ENCODE measurements at places on chromosomes 5 and 9. TPM values are rescaled to one million over a fixed set of nuclear protein-coding genes. Genes with fewer than 3 reads are reported as not detected.

- DNase-seq: peak; percentile 11
Measured at GRCh38 chr5:115180165-115180709, 10.5 kb upstream of the TRIM36 start.

GRCh38 chr9:128587453-128587852, 35.1 kb downstream of the SPTAN1 start:
- DNase-seq: no peak

The CDKN2B-AS1 gene
- 1.2 TPM for total RNA-seq

GRCh38 chr5:61811052-61811451, 479.0 kb downstream of the ZSWIM6 start:
- DNase-seq: no peak

- no peak for DNase-seq
Measured at GRCh38 chr5:137279521-137280231, 219.4 kb downstream of the SPOCK1 start.

DNA sequence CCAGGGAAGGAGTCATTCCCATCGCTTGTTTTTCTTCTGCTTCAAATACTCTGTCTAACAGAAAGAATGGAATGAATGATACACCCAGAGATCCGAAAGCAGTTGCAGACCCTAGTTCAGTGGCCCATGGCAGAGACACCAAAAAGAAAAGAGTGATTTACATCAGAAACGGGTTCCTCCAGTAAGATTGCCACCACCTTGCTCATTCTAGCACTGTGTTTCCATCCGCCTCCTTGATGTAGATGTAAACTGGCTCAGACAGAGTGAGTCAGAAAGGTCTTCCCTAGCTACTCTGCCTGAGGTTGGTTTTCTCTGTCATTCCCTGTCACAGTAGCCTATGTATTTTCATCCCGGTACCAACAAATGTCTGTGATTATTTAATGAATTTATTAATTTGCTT, 15.9 kb upstream of the CLINT1 start:
- DNase-seq: no peak

The HMGCS1 gene
- total RNA-seq: 211 TPM

The SOX30 gene
- total RNA-seq: 3.1 TPM

DNA sequence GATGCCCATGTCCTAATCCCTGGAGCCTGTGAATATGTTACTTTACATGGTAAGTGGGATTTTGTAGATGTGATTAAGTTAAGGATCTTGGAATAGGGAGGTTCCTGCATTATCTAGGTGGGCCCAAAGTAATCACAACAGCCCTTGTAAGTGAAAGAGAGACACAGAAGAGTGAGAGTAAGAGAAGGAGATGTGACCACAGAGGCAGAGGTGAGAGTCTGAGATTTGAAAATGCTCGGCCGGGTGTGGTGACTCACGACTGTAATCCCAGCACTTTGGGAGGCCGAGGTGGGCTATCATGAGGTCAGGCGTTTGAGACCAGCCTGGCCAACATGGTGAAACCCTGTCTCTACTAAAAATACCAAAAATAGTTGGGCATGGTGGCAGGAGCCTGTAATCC, 2.6 kb upstream of the HINT1 start:
- DNase-seq: no peak

DNA sequence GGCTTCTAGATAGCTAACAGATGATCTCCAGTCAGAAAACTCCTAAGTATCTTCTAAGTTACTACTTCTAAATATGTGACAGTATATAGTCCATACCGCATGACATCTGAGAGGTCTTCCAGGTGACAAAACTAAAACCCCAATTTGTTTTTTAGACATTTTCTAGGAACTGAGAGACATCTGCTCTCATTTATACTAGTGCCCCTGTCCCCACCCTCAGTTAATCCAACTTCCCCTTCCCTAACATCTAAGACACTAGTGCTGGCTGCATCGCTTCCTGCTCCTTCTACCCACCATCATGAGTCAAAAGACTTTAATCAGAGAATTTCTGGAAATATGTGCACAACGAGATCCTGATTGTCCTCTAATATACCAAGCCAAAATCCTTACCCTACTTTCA, 37.9 kb downstream of the FBXW11 start:
- no peak for DNase-seq

The PCDHGA7 gene
- 0.09 TPM for total RNA-seq

DNA sequence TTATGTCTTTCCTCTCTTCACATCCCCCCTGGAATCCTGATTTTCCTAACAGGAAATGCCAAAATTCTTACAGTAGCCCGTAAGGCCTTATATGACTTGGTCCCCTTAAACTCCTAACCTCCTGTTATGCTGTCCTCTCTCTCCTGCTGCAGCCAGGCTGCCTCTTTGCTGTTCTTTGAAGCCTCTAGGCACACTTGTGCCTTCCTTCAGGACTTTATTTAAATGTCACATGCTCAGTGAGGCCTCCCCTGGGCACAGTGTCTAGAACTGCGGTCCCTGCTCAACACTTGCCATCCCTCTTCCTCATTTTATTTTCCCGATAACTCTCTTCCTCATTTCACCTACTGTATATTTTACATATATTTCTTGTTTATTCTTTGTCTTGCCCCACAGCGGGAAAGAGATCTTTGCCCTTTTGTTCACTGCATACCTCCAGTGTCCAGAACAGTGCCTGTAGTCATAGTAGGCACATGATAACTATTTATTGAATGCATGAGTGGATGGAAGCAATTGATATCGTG, 5.5 kb upstream of the SHB start:
- no peak for DNase-seq

DNA sequence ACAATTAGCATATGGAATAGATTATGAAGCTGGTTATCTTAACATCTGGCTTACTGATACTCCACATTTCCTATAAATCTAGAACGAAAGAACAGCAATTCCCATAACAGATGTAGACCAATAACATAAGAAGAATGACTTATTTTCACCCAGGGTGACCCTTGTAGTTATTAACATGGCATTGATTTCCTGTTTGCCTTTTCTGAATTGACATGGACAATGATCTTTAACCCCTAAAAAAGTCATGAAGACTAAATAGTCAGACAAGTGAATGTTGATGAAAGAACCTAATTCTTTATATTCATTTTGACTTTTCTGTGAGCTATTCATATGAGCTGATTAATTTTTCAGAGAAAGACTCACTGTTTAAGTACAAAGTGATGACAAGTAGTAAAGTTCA, 175.3 kb upstream of the CD180 start:
- no peak for DNase-seq

DNA sequence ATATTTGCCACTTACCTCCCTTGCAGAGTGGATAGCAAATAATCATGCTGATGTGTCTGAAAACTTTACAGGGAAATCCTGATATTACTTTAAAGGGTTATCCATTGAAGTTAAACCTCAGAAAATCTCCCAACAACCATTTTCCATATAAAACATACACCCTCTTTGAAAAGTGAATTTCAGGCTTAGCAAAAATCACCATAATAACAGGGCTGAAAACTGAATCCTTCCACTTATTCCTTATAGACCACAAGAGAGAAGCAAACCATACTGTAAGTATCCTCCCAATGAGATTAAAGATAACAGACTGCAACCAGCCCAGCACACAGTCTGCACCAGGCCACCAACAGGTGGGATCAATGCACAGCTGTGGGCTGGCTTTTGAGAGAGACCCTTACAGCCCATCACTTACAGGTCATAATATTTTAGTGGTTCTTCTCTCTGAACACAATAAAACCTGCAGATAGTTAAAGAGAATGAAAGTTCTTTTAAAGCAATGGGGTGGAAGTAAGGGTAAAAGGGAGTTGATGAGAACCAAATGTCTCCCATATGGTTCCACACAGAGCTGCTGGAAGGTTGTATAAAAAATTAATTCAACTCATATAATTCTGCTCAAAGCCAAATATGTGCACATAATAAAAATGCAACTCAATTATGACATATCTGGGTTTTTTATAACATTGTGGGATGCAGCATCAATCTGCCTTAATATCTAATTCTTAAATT, 376.2 kb upstream of the GRAMD2B start:
- DNase-seq: no peak

GRCh38 chr9:86679909-86680308, 267.4 kb downstream of the GAS1 start:
- no peak for DNase-seq

DNA sequence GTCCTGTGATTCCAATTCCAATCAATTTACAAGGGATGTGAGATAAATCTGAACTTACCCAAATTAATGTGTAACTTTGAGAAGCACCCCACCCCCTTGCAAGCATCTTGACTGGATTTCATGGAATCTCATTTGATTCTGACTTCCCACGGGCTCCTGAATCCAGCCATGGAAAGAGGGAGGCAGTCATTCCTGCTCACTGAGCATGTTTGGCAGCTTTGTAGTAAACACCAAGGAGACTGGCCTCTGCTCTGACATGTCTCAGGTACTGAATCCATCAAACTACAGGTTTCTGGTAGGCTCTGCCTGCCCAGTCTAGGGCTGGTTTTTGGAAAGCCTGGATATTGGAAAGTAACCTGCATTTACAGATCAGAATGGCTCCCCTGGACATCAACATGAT, 357.6 kb downstream of the ARHGEF28 start:
- DNase-seq: no peak

DNA sequence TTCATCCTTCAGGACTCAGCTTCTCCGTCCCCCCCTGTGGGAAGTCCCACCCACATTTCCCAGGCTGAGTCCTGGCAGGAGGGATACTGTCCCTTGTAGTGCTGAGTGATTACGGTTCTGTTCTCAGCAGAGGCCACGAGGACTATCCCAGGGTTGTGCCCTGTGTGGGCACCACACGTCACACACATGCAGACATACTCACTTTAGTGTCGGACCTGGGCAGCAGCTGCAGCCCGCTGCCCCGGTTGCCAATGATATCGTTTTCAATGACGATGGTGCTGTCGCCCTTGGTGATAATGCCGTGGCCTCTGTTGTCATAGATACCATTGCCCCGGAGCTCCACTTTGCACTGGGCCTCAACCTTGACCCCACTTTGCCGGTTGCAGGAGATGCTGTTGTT, 32.2 kb downstream of the POLR1E start:
- no peak for DNase-seq

- no peak for DNase-seq
Measured at GRCh38 chr5:72402381-72402890, 82.3 kb downstream of the PTCD2 start.

The NREP gene
- total RNA-seq: 2.3 TPM

The ECSCR gene
- not detected for total RNA-seq

GRCh38 chr5:137034764-137035479, 464.2 kb downstream of the SPOCK1 start:
- DNase-seq: no peak

DNA sequence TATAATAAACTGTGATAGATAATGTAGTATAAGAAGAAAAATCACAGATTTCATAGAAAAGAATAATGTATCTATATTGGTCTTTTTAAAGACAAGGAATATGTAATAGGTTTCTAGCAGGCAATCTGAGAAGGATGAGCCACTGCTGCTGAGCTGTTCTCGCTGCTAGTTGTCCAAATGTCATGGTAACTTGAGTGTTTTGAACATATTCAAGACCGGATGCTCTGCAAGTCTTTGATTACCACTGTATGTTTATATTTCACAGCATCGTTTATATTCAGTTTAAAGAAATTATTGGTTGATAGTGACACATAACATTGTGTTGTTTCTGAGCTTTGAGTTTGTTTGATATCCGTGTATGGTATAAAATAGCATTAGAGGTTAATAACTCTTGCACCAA, 9.6 kb downstream of the C5orf47 start:
- DNase-seq: no peak

- peak; percentile 39 for DNase-seq
Measured at GRCh38 chr5:13478831-13479465, 465.5 kb downstream of the DNAH5 start.

- no peak for DNase-seq
Measured at GRCh38 chr9:21778304-21778703, 24.1 kb upstream of the MTAP start.

DNA sequence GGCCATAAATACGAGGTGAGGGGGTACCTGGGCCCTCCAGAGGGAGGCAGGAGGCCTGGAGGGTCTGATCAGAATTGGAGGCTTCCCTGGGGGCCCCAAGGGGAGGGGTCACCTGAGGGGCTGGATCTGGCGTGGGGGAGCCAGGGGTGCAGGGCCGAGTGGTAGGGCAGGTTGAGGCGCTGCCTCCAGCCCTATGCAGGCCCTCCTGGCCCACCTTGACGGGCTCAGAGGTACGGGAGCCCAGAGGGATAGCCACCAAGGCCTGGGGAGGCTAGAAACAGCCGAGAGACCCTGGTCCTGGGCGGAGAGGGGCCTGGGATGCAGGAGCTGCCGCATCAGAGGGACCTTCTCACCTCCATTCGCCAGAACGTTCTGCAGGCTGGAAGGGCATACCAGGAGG, 24.3 kb downstream of the LHX3 start:
- no peak for DNase-seq

DNA sequence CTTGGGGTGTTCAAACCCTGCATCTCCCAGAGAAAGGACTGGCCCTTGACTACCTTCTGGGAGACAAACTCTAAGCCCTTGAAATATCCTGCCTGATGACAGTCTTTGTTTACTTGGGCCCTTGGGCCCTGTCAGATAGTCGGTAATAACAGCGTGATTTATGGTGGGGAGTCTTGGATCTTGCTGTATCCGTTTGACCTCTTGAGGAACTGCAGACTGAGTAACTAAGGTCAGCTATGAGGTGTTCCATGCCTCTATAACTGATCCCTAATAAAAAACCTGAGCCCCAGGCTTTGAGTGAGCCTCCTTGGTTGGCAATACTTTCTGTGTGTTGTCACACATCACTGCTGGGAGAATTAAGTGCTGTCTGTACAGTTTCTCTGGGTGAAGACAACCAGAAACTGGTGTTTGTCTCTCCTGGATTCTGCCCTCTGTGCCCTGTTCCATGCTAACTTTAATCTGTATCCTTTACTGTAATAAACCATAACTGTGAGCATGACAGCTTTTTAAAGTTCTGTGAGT, 56.2 kb upstream of the ANKRD33B start:
- peak; percentile 59 for DNase-seq

- no peak for DNase-seq
Measured at GRCh38 chr5:136015003-136015375, 13.8 kb upstream of the TGFBI start.

- no peak for DNase-seq
Measured at GRCh38 chr5:159564031-159564430, 233.7 kb upstream of the IL12B start.

The TERT gene
- 5.1 TPM for total RNA-seq

GRCh38 chr5:26669523-26669922, 368.9 kb downstream of the CDH9 start:
- DNase-seq: no peak

GRCh38 chr5:126961128-126961527, 69.2 kb downstream of the MARCHF3 start:
- no peak for DNase-seq

The TRAPPC13 gene
- 18.7 TPM for total RNA-seq

- peak; percentile 85 for DNase-seq
Measured at GRCh38 chr5:178113141-178113787, at the start of gene N4BP3. Gene N4BP3 (plus strand): TSS chr5:178113532. CDS start chr5:178119584, 6,052 bp downstream.

- DNase-seq: no peak
Measured at GRCh38 chr9:134289241-134289875, 36.9 kb upstream of the RXRA start.

DNA sequence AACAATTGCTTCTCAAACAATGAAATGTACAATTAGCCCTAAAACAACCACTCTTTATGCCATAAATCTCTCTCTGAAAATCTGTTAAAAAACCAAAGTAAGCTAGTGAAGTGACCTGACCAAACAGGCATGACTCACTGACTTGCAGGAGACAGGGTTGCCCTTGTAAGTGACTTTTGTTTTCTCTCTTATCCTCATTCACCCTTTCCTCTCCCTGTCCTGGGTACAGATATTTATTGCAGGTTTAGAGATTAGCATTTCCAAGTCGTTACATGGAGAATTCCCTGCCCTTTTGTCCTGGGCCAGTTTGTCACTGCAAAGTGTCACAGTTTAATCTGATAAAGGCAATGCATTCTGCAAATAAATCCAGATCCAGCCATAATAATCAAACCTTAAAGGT, 484.2 kb downstream of the IRX1 start:
- no peak for DNase-seq

The KLF9 gene
- total RNA-seq: 0.77 TPM

Data from Caco-2 (cell line).